ENCODE measurements at places on chromosomes 6 and 20.

GRCh38 chr20:61718361-61719005 is 347.2 kb downstream of the TAF4 start:
- no peak for DNase-seq

GRCh38 chr20:35508493-35509218 is 20.8 kb downstream of the C20orf173 start:
- no peak for DNase-seq

- DNase-seq, result no peak
These were observed 19.5 kb downstream of the GCM2 start for GRCh38 chr6:10862361-10862760.

GRCh38 chr6:158042245-158042798 is 60.7 kb downstream of the SYNJ2 start:
- DNase-seq, result no peak

DNA sequence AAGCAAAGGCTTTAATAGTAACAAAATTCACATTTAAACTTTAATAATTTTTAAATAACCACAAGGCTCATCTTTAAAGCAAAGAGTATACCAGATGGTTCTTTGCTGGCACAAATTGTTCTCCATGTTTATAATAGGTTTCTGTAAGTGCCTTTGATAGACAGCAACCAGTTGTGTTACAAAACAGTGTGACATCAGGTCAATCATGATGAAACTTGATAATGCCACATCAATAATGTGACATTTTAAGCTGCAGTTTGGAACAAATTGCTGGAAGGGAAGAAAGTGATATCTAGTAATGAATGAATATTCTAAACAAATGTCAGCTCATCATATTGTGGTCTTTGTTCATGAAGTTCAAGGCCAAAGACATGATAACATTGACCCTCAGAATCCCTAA is 87.5 kb upstream of the MEI4 start:
- no peak for DNase-seq

DNA sequence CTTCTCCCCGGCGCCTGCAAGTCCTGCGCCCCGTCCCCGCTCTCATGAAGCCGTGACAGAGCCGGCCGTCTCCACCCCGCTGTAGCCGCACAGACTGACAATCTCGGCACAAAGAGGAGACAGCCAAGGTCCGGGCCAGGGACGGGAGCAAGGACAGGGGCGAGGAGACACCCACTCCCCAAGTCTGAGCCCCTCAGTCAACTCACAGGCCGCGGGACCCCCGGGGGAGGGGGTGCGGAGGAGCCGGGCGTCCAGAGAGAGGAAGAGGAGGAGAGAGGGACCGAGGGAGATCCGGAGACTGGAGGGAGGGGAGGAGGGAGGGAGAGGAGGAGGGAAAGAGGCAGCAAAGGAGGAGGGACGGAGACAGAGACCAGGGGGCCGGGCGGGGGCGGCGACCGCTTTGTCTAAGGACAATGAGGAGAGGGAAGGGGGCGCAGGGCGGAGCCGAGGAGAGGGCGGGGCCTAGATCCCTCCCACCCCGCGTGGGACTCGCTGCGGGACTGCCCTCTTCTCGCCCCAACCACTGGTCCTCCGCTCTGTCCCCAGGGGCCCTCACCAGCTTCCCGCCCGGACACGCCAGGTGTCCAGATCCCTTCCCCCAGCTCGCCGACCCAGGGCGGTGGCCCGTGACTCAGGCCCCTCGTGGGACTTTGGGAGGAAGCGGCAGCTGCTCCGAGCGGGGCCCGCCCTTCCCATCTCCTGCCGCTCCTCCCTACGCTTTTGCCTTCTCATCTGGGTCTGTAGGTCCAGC is 638 bp upstream of the PPP1R18 start:
- DNase-seq, result peak; percentile 2

DNA sequence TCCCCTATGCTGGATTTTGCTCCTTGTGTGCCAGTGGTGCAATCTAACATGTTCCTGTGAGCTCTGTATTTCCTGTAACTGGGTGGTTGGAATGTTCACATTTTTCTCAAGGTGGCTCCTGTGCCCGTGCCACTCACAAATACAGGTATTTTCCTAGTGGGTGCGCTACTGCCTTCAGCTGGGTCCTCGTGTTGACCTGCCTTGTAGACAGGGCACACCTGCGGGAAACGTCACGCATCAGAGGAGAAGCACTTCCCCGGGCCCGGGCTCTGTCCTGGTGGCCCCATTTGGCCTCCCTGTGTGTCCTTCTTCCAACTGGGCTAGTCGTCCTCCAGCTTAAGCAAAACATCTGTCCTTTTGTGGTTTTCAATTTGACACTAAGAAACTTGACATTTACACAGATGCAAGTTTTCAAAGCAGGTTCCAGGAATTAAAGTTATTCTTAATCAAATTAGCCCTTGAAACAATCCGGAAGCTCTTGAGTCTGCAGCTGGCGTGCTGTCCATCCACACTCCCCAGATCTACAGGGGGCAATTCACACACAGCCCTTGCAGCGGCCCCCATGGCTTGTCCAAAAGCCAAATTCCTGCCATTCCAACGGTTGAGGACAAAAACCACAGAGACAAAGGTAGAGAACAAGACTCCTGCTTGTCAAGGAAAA is 275.1 kb downstream of the CDC5L start:
- DNase-seq, result no peak

DNA sequence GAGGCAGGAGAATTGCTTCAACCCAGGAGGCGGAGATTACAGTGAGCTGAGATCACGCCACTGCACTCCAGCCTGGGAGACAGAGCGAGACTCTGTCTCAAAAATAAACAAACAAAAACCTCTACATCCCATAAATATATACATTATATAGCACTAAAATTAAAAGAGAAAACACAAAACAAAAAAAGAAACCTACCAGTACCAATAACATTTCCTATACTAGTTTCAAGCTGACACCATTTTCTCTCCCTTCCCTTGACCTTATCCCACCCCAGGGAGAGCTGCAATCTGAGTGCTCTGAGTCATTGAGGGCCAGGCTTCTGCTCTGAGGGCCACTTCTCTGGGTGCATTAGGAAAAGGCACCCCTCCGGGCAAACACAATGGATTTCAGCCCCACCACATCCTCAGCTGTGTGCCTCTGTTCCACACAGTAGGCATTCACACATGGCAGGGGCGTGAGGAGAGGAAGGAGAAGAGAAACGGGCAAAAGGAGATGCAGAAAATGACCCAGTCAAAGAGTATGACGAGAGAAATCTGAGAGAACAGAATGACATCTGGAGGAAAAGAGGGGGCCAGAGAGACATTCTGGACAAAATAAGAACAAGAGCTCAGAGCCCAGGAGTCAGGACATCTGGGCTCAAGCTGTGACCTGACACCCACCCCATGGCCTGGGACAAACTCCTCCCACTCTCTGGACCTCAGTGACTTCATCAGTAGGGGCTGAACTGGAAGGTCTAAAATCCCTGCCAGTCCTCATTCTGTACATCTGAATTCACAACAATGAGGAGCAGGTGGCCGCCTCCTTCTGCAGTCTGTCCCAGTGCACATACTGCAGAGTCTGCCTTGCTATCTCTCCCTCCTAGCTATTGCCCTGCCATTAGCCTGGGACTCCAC is 18.2 kb downstream of the TRIM26 start:
- no peak for DNase-seq

DNA sequence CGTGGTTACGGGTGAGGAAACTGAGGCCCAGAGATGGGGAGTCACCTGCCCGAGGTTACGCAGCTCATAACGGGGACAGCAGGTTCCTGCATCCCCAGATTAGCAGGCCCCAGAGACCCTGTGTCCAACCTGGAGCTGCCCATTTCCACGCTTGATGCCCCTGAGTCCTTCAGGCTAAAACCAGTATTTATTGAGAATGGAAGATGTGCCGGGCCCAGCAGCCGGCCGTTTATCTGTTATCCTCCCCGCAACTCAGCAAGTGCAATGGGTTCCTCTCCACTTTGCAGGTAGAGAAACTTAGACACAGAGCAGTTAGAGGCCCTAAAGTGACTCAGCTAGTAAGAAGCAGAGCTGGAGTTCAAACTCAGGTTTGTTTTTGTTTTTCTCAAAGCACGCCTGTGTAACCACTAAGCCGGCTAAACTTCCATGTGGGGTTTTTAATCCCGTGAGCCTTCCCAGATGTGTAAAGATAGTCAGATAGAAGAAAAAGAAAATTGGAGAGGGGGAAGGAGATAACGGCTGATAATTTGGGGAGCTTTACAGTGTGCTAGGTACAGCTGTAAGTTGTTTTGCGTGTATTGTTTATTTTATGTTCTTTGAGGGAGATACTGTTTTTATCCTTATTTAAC is 775 bp downstream of the PFDN4 start:
- no peak for DNase-seq

GRCh38 chr20:2005831-2006426 is 12.1 kb upstream of the PDYN start:
- DNase-seq, result no peak

- no peak for DNase-seq
These were observed 770.7 kb upstream of the EPHA7 start for GRCh38 chr6:94190030-94190429.

GRCh38 chr6:98747960-98748359 is 86.4 kb upstream of the POU3F2 start:
- DNase-seq, result no peak

DNA sequence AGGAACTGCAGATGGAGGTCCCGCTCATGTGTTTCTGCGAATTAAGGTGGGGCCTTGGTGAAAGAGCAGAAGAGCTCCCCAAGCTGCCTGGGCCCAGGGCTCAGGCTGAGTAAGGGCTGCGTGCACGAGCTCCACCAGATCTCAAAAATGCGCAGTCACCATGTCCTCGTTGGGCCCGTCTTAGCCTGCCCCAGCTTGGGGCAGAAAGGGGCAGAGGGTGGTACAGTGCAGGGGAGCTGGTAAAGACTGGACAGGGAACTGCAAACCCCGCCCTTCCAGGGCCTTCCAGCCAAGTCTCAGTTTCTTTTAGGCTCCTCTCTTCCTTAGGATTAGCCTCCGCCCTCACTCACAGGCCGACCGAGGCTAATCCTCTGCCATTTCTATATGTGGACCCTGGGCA is 101.6 kb downstream of the FOXF2 start:
- DNase-seq, result no peak

- DNase-seq, result no peak
These were observed 345.4 kb downstream of the CD109 start for GRCh38 chr6:74041420-74041819.

- DNase-seq, result peak; percentile 81
These were observed 33.0 kb upstream of the POU5F1 start for GRCh38 chr6:31203345-31203979.

DNA sequence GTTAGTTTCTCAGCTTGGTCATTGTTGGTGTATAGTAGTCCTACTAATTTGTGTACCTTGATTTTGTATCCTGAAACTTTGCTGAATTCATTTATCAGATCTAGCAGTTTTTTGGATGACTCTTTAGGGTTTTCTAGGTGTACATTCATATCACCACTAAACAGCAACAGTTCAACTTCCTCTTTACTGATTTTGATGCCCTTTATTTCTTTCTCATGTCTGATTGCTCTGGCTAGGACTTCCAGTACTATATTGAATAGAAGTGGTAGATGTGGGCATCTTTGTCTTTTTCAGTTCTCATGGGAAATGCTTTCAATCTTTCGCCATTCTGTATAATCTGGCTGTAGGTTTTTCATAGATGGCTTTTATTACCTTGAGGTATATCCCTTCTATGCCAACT is 61.3 kb upstream of the HEY2 start:
- DNase-seq, result no peak

DNA sequence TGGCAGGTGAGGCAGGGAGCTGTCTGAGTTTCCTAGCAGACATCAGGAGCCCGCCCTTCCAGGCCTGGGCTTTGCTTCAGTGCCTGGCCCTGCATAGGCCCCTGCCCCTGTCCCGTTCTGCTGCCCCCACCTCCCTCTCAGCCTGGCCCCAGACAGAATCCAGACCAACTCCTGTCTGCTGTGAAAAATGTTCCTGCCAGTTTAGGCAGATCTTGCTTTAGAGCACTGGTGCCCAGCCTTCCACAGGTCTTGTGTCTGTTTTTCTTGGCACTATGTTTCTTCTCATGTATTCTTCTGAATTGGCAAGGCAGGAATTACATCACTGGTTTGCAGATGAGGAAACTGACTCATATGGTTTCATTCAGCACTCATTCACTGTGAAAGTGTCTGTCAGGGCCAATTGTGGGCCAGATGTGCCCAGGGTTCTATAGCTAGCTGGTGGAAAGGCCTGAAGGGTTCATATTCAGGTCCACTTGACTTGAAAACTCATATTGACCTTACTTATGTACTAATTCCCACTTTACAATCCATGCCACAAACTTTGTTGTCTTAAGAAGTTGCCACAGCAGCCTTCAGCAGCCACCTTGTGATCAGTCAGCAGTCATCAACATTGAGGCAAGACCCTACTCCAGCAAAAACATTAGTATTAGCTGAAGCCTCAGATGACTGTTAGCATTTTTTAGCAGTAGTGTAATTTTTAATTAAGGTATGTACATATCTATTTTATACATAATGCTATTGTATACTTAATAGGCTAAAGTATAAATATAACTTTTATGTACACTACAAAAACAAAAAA is 40.5 kb downstream of the HLA-F start:
- DNase-seq, result no peak

- DNase-seq, result peak; percentile 42
These were observed 8.3 kb upstream of the NCOA3 start for GRCh38 chr20:47493175-47493962.

GRCh38 chr6:33156964-33157363 is 35.3 kb downstream of the COL11A2 start:
- DNase-seq, result no peak

- DNase-seq, result no peak
These were observed 39.8 kb upstream of the ARHGAP18 start for GRCh38 chr6:129749749-129750120.

All from NCI-H2081 treated with DMSO at 0.1 percent for 48 hours (cell line).